T1000 (cell line): ENCODE measurements at places on chromosomes 4 and X.
A peak's percentile ranks its signal among the peaks of the same experiment; 100 is the strongest.

DNA sequence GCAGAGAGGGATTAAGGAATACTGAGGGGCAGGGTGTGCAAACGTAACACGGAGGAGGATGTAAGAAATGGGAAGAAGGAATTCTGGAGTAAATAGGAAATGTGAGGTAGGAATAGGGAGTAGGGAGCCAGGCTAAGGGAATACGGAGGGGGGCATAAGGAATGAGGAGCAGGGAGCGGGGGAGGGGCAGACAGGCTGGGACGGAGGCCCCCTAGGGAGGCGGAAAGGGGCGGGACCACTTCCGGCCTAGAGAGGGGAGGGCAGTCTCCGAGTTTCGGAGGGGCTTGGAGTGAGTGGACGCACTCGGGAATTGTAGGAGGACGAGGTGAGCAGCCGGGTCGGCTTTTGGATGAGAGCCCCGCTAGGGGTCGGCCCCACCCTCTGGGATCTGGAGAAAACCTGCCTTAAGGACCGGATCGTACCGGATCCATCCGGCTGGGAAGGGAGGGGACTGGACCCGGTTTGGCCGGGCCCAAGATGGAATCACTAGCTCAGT, 612 bp downstream of the MAGED2 start:
- peak; percentile 47 for DNase-seq

- no peak for DNase-seq
These were observed 15.0 kb upstream of the RAI2 start for GRCh38 chrX:17876135-17876534.

GRCh38 chr4:185404031-185404430, 7.4 kb downstream of the ANKRD37 start:
- DNase-seq = no peak

DNA sequence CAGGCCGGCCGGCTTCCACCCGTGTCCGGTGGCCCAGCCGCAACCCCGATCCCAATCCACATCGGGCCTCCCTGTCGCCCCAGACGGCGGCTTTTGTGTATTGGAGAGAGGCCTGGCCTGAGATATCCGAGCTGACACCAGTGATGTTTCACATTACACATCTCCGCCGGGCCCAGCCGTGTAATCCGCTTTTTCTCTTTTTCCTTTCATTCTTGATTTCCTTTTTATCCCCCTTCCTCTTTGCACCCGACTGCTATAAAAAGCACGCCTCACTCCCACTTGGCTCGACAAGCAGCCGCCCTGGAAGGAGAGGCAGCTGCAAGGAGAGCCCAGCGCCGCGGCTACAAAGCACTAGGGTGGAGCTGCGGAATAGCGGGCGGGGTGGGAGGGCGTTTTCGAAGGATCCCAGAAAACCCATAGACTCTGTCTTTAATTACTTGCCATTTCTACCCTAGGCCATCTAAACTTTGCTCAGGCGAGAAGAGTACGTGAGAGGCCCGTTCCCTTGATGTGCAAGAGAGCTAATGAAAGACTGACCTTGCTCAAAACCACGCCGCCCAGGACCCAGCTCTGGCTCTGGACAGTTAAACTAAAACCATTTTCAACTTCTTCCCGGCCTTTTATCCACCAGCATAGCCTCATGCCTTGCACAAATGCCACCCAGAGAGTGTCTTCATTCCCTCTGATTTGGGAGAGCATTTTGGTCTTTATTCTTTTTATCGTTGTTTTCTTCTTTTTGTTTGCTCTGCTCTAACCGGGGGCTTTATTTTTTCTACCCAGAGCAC, 3.2 kb downstream of the PITX2 start:
- no peak for DNase-seq

GRCh38 chr4:110663738-110664444, 41.0 kb upstream of the PITX2 start:
- no peak for DNase-seq

- no peak for DNase-seq
These were observed 71.6 kb downstream of the SHROOM2 start for GRCh38 chrX:9857575-9858474.

GRCh38 chr4:79064806-79065205, 125.6 kb upstream of the PAQR3 start:
- no peak for DNase-seq

DNA sequence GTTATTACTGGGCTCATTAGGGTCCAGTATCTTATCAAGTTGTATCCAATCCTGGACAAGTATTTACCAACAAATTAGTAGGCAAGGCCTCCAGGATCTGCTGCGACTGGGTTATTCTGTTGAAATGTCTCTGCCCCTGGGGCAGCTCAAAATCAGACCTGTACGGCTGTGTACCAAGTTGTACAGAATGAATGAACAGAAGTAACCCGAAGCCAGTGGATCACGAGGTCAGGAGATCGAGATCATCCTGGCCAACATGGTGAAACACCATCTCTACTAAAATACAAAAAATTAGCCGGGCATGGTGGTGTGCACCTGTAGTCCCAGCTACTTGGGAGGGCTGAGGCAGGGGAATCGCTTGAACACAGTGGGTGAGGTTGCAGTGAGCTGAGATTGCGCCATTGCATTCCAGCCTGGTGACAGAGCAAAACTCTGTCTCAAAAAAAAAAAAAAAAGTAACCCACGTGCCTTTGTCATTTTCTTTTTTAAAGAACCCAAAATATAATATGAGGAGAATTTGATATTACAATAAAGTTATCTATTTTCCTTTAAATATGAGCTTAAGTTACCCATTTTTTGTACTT, 127.3 kb downstream of the CBR4 start:
- DNase-seq = no peak

DNA sequence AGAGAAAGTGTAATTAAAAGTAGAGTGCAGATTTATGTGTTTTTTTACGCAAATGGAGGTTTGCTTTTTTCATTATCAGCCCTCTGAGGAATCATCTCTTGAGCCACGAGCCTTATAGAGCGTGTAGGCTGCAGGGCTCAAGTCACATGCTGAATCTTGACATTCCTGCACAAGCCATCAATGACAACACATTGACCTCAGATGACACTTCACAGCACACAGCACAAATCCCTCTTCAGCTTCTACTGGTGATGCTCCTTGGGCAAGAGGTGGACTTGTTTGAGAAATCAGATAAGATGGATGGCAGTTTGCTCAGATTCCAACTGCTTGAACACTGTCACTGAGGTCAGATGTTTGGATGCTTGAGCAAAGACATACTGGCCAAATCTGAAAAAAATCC, 250.6 kb downstream of the SNCA start:
- DNase-seq = no peak

- DNase-seq = no peak
These were observed 21.9 kb upstream of the SCRG1 start for GRCh38 chr4:173420801-173421200.

DNA sequence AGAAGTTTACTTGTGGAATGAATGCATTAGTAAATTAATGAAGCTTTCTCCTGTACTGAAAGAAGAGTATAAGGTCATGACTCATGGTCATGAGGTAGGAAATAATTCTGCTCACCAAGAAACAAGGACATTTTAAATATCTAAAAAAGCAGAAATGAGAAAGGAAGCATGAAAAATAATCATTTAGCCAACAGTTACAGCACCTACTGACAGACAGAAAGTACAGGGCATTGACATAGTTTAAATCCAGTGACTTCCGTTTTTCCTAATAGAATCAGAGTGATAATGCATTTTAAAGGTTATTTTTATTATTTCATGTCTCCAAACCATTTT, 30.5 kb upstream of the ACSL1 start:
- no peak for DNase-seq

DNA sequence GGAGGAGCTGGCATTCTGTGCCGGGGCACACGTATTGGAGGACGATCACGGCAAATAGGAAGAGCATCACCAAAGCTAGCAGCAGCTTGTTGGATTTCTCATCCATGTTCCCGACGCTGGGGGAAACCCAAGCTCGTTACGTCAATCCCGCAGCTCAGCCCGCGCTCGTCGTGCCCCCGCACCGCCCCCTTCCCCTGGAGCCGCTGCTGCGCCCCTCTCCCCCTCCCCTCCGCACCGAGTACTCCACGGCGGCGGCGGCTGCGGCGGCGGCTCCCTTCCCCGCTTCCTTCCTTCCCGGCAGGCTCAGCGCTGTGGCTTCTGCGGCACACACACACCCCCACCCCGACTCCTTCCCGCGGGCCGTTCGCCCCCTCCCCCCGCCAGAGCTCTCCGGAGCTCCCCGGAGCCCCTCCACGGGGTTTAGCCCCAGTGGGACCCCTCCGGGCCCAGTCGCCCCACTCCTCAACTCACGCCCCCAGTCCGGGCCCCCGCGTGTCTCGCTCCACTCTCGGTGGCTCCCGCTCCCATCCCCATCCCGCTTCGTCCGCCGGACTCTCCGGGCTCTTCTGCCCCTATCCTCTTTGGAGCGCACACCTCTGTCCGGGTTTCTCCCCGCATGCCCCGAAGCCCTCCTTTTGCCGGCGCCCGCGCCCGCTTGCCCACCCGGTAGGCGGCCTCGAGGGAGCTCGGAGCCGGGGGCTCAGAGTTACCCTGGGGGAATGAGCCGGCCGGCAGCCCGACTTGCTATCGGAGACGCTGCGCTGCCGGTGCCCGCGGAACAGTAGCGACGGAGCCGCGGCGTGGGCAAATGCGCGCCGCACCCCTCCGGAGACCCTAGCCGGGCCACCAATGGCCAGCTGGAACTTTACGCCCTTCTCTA, 978 bp downstream of the HS6ST2 start:
- DNase-seq = no peak

DNA sequence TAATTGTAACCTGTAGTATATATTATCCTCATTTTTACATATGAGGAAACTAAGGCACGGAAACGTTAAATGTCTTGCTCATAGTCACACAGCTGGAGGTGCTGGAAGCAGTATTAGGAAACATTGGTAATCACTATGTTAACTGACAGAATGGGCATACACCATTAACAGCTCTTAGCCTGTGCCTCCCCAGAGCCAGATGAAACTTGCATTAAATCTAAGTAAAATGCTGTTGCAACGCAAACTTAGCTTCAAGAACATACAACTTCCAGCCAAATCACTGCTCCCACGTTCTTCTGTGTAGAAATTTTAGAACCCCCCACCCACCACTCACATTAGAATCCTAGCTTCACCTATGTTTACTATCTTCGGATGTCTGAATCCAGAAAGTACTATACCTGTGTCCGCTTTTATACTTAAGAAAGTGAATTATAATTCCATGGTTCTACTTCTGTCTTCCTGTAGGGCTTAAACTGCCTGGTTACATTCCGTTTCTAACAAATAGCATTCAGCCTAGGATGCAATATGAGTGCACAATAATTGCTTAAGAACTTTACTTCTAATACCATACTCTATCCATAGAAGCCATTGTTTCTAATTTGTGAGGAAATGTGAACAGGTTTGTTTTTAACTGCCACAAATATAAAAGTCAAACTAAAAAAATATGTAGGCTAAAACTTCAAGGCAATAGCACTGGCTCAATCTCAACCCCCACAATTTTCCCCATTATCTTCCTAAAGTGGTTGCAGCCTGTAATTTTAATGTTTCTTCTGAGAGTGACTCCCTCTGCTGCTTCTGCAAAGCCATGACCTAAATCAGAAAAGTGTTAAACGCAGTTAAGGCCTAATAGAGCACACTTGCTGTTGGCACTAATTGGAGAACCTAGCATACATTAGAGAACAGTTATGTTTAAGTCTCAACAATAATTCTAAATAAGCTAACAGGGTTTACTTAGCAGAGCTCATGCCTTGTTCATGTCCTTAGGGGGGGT, 4.4 kb downstream of the UNC5C start:
- no peak for DNase-seq

DNA sequence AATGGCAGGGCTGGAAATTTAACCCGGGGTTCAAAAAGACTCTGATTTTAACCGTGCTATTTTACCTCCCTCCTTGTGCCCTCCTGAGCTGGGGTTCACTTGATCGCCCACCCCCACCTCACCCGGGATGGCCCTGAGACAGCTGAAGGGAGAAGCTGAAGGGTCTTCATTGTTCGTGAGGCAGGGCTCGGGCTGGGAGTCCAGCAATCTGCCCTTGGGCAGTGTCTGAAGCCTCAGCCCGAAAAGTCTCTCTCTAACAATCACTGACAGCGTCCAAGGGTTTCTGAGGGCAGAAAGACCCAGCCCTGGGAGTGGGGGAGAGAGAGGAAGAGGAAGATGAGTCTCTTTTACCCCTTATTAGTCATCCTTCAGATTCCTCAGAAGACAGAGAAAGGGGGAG, 39.4 kb upstream of the PHOX2B start:
- no peak for DNase-seq
